ENCODE measurements at places on chromosomes 16 and 17.

DNA sequence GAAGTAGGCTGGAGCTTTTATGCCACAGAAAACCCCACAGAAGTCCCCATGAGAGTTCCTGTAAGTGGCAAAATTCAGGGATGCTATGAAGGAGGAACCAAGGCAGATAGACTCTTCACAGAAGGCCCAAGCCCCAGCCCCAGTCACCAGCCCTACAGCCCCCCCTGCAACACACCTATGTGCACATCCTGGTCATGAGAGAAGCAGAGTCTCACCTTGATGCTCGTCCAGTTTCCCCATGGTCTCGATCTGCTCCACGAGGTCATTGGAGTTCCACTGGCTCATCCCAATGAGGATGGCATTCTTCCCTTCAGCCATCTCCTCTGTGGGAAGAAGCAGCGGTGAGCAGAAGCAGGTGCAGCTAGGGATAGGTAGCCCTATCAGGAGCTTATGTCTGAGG is 31.2 kb downstream of the PITPNM3 start:
- no peak for DNase-seq

- no peak for DNase-seq
These were observed 71.3 kb downstream of the IRX5 start for GRCh38 chr16:55001931-55002330.

- DNase-seq = no peak
These were observed 12.6 kb downstream of the OSBPL7 start for GRCh38 chr17:47808830-47809480.

DNA sequence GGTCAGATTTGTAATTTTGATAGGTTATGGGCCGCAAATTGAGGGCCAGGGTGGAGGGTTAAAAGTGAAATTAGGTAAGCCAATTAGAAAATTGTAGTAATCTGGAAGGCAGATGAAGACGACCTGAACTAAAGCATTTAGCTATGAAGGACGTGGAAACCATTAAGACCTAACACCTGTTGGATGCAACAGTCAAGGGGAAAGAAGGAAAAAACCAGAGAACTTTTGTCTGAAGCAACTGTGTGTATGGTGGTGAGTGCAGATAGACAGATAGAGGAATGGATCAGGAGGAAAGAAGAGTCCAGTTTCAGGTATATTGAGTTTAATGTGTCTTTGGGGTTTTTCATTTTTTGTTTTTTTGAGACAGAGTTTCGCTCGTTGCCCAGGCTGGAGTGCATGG is 40.2 kb upstream of the MARCHF10 start:
- DNase-seq = no peak

DNA sequence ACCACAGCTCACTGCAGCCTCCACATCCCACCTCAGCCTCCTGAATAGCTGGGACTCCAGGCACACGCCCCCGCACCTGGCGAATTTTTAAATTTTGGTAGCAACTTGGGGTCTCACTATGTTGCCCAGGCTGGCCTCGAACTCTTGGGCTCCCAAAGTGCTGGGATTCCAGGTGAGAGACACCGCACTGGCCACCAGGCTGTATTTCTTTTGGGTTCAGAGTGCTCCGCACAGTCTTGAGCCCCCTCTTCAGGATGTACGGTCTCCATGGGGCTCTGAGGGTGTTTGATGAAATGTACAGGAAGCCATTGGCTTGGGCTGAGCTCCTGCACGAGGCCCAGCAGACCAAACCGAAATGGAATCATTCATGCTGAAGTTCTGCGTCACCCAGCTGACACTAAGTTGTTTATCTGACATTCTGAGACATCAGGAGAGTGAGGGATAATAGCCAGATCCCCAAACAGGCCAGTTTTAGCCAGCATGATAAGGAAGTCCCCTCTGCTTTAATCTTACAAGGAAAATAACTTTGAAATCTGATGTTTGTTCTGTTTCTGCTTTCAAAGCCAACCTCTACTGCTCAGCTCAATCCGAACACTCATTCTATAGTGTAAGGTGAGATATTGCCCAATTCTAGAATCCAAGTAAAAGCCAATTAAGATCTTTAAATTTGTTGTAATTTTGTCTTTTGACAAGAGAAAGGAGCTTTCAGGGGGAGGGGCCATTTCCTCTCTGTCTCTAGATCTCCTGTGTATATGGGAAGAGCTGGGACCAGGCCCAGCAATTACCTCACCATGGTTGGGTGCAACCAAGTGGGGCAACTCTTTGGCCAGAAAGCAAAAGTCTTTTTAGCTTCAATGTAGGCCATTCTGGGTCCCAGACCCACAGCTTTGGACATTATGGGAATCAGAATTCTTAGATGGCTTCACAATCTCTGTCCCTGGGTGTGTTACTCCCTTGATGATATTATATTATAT is 23.7 kb downstream of the GPR142 start:
- DNase-seq = no peak

Measured in activated T-cell treated with anti-CD3 and anti-CD28 coated beads for 48 hours (primary cell).